Endothelial cell of umbilical vein (primary cell): ENCODE measurements at places on chromosomes 7 and 10. TPM values are rescaled to one million over a fixed set of nuclear protein-coding genes. Genes with fewer than 3 reads are reported as not detected.
A peak's percentile ranks its signal among the peaks of the same experiment; 100 is the strongest.

The MYL10 gene
- total RNA-seq = not detected in 2 replicates

The NUTM2A gene
- total RNA-seq = 0.14 and 0.73 TPM in 2 replicates

The PITX3 gene
- total RNA-seq = not detected in 2 replicates

- peak; percentile 72 for DNase-seq
- no peak overlapping the region for H3K4me3 ChIP-seq
- H3K4me1 ChIP-seq = peaks cover 4% of the 10 kb centered on the region
- H3K27ac ChIP-seq = no peak overlapping the region
- H3K36me3 ChIP-seq = no peaks in the 10 kb centered on the region
Measured at GRCh38 chr7:15764851-15765382, 78.4 kb upstream of the MEOX2 start.

DNA sequence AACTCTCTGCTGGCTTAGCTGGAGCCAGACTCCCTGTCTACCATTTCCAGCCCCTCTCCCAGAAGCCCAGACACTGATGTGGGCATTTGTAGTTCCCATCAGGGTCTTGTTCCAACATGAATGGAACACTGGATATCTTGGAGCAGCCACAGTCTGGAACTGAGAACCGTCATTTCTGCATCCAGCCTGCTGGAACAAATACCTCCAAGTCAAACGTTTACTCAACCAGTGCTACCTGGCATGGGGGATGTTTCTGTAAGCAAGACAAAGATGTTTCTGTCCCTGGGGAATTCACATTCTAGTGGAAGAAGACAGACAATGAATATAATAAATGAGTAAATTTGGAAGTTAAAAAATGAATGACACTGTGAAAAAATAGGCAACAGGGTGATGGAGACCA, 70.8 kb upstream of the ZNF438 start:
- H3K27me3 ChIP-seq = no peaks in the 10 kb centered on the region
- DNase-seq = no peak
- no peaks in the 10 kb centered on the region for H3K36me3 ChIP-seq
- peaks cover 9% of the 10 kb centered on the region for H3K4me1 ChIP-seq

- H3K36me3 ChIP-seq = peaks cover 2% of the 10 kb centered on the region
- H3K27ac ChIP-seq = no peak overlapping the region
- H3K4me1 ChIP-seq = peaks cover 5% of the 10 kb centered on the region
- H3K27me3 ChIP-seq = no peaks in the 10 kb centered on the region
Measured at GRCh38 chr7:102469972-102470825, 5.4 kb downstream of the LRWD1 start.

GRCh38 chr10:91206837-91207474, 13.5 kb upstream of the PCGF5 start:
- no peak overlapping the region for H3K4me3 ChIP-seq
- no peaks in the 10 kb centered on the region for H3K4me1 ChIP-seq
- no peaks in the 10 kb centered on the region for H3K27me3 ChIP-seq
- H3K36me3 ChIP-seq = no peaks in the 10 kb centered on the region

DNA sequence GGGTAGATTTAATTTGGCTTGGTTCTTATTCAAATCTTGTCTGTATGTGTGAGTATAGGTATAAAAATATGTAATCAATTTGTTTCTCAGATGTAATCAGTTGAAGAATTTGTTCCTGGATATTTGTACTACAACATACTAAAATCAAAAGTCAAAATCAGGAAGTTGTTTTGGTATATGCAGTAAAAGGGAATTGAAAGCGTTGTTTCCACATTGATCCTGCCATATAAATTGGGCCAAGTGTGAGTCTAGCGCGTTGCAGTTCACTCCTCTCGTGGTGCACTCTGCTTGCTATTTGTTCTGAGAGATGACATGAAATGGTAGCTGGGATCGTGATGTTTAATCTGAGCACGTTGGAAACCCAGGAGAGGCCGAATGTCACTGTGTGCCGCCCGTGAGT, 55.9 kb downstream of the SHH start:
- H3K27me3 ChIP-seq = no peaks in the 10 kb centered on the region
- no peak overlapping the region for H3K27ac ChIP-seq
- H3K36me3 ChIP-seq = peaks cover 5% of the 10 kb centered on the region
- no peak overlapping the region for H3K4me3 ChIP-seq
- H3K4me1 ChIP-seq = no peaks in the 10 kb centered on the region

GRCh38 chr7:142391191-142391992, 133.5 kb upstream of the PRSS58 start:
- DNase-seq = no peak
- no peaks in the 10 kb centered on the region for H3K27me3 ChIP-seq
- no peaks in the 10 kb centered on the region for H3K4me1 ChIP-seq
- H3K36me3 ChIP-seq = no peaks in the 10 kb centered on the region
- no peak overlapping the region for H3K4me3 ChIP-seq
- no peak overlapping the region for H3K27ac ChIP-seq

GRCh38 chr7:156606691-156607331, 33.8 kb upstream of the RNF32 start:
- DNase-seq = no peak
- peaks cover 14% of the 10 kb centered on the region for H3K4me1 ChIP-seq
- H3K27me3 ChIP-seq = no peaks in the 10 kb centered on the region
- no peak overlapping the region for H3K4me3 ChIP-seq
- H3K27ac ChIP-seq = no peak overlapping the region

DNA sequence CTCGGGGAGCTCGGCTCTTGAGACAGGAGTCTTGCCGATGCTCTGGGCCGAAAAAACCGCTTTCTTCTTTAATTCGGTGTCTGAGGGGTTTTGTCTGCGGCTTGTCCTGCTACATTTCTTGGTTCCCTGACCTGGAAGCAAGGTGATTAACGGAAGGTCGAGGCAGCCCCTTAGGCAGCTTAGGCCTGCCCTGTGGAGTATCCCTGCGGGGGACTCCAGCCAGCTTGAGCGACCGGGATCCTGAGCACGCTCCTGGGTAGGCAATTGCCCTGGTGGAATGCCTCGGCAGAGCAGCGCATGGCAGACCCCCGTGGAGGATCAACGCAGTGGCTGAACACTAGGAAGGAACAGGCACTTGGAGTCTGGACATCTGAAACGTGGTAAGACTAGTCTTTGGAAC, 30.5 kb upstream of the GHITM start:
- H3K4me3 ChIP-seq = no peak overlapping the region
- no peaks in the 10 kb centered on the region for H3K27me3 ChIP-seq
- DNase-seq = no peak
- no peak overlapping the region for H3K27ac ChIP-seq
- no peaks in the 10 kb centered on the region for H3K4me1 ChIP-seq

- no peak for DNase-seq
- no peaks in the 10 kb centered on the region for H3K36me3 ChIP-seq
- H3K4me1 ChIP-seq = no peaks in the 10 kb centered on the region
- H3K27ac ChIP-seq = no peak overlapping the region
- H3K27me3 ChIP-seq = no peaks in the 10 kb centered on the region
Measured at GRCh38 chr10:116156819-116157218, 116.2 kb downstream of the GFRA1 start.

GRCh38 chr10:5800782-5801181, 12.5 kb downstream of the GDI2 start:
- H3K27me3 ChIP-seq = no peaks in the 10 kb centered on the region
- H3K4me3 ChIP-seq = no peak overlapping the region
- H3K27ac ChIP-seq = no peak overlapping the region

DNA sequence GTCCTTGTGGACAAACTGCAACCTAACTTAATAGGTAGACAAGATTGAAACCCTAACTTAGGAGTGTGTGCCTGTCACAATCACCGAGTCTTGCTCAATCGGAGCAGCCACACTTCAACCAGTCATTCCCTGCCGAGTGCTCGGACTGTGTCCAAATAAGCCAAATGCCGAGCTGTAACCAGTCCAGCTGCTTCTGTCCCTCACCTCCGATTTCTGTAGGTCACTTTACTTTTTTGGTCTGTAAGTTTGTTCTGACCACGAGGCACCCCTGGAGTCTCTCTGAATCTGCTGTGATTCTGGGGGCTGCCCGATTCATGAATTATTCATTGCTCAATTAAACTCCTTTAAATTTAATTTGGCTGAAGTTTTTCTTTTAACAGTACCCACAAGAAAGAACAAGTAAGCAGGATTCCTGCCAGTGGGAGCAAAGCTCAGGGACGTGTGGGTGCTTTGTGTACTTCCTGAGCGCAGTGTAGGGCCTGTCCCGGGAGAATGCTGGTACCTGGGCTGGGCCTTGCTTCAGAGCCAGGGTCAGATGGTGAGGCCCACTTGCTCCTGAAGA, 140.1 kb downstream of the ACTR3B start:
- no peaks in the 10 kb centered on the region for H3K27me3 ChIP-seq
- H3K27ac ChIP-seq = no peak overlapping the region
- DNase-seq = no peak
- H3K4me1 ChIP-seq = no peaks in the 10 kb centered on the region

GRCh38 chr7:139094030-139094429, 15.5 kb downstream of the ZC3HAV1 start:
- no peak overlapping the region for H3K27ac ChIP-seq
- no peak for DNase-seq
- no peaks in the 10 kb centered on the region for H3K27me3 ChIP-seq
- H3K36me3 ChIP-seq = peaks cover 4% of the 10 kb centered on the region
- H3K4me3 ChIP-seq = no peak overlapping the region
- peaks cover 22% of the 10 kb centered on the region for H3K4me1 ChIP-seq

- H3K27ac ChIP-seq = no peak overlapping the region
- DNase-seq = peak; percentile 22
- peaks cover 7% of the 10 kb centered on the region for H3K27me3 ChIP-seq
- no peaks in the 10 kb centered on the region for H3K36me3 ChIP-seq
- H3K4me1 ChIP-seq = no peaks in the 10 kb centered on the region
- no peak overlapping the region for H3K4me3 ChIP-seq
Measured at GRCh38 chr10:28250782-28251181, 52.1 kb downstream of the MPP7 start.

- no peaks in the 10 kb centered on the region for H3K36me3 ChIP-seq
- H3K27ac ChIP-seq = no peak overlapping the region
- no peaks in the 10 kb centered on the region for H3K27me3 ChIP-seq
- no peak for DNase-seq
- no peaks in the 10 kb centered on the region for H3K4me1 ChIP-seq
Measured at GRCh38 chr10:118500477-118501104, 94.9 kb downstream of the PRLHR start.
